ENCODE measurements at places on chromosomes 3 and 15.

GRCh38 chr15:68379058-68379758 is 52.8 kb downstream of the ITGA11 start:
- no peak for DNase-seq

GRCh38 chr3:130823241-130823884 is 70.5 kb upstream of the ATP2C1 start:
- DNase-seq, result no peak

DNA sequence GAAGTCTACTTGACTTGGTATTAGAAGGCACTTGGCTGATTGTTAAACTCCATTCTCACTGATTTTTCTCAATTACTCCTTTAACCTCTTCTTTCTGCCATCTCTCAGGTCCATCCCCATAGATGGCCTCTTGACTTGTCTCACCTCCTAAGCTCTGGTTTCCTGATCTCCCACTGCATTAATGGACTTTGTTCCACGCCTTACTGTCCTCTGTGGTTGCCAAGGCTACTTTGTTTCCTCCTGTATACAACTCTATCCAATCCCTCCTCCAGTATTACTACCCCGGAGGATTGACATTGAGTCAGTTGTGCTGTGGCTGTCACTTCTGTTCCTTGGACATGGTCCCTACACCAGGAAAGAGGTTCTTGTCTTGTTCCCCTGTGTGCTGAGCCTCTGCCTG is 10.6 kb upstream of the GLCE start:
- no peak for DNase-seq

DNA sequence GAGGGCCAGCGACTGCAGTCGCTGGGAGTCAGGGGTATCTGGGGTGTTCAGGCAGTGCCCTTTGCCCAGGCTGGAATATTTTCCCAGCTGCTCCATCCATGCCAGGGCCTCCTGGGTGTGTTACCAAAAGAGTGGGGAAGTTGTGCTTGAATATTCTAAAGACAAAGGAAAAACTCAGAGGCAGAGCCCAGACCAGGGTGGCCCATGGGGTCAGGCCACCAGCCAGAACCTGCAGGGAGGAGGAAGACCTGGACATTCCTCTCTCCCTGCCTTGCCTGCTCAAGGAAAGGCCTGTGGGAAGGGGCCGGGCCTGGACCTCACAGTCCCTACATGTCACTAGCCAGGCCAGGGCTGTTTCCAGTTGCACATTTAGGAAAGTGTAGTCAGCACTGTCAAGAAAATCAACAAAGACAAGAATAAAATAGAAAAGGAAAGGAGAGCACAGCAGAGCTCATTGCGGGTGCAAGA is 16.0 kb upstream of the KLF15 start:
- DNase-seq, result no peak

DNA sequence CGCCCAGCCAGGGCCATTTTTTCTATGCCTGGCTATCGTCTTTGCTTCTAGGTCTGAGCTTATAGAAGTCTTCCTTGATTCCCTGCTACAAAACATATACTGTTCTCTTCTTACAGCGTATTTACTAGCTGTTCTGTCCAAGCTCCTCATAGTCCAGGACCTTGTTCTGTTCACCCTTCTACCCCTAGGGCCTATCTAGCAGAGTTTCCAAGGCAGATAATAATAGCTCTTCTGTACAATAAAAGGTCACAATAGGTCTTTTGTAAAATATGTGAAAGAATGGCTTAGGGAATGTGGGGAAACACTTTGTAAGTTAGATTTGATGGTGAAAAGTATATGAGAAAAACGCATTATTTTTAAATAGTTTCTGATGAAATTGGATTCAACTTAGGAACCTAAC is 158.2 kb downstream of the P3H2 start:
- DNase-seq, result no peak
